ENCODE measurements at places on chromosomes 11 and 22.
A peak's percentile ranks its signal among the peaks of the same experiment; 100 is the strongest.

- DNase-seq, result no peak
Measured at GRCh38 chr11:69470301-69470700, 11.2 kb upstream of the LINC01488 start.

GRCh38 chr11:67117672-67118180 is 1.3 kb upstream of the KDM2A start:
- DNase-seq, result no peak

GRCh38 chr11:94139416-94139815 is 10.8 kb downstream of the PANX1 start:
- DNase-seq, result no peak

- DNase-seq, result peak; percentile 40
Measured at GRCh38 chr11:5624489-5625279, at the start of gene TRIM34. Gene TRIM34 (plus strand): TSS chr11:5625001. CDS start chr11:5632332, 7,331 bp downstream.

DNA sequence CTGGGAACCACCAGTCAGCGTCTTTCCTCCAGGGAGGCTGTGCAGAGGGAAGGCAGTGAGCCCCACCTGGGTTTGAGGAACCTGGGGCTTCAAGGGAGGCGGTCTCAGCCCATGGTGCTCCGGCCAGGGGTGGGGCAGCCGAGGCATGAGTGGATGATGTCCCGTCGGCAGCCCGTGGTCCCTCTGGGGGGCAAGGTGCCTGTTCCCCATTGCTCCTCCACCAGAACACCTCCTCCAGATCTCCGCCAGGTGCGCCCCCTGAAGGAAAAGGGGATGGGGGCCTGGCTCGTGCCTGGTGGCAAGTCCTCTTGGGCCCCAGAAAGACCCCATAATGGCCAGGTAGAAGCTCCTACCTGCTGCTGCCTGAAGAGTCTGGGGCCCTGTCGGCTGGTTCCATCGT is 94.1 kb downstream of the KCNQ1 start:
- no peak for DNase-seq

DNA sequence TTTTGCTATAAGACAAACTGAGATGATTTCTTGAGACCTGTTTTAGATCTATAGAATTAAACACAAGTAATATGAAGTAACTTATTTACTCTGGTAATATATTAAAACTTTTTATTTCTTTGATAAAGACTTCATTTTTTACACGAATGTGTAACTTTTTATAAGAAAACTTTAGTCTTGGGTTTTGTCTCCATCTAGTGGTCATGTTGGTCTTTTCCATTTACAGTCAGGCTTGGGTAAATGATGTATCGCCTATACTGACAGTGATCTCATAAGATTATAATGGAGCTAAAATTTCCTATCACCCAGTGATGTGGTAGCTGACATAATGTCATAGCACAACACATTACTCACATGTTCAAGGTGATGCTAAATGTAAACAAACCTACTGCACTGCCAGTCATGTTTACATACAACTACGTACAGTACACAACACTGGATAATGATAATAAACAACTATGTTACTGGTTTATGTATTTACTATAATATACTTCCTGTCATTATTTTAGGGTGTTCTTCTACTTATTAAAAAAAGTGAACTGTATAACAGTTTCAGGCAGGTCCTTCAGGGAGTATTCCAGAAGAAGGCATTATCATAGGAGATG is 7.5 kb upstream of the C11orf97 start:
- DNase-seq, result peak; percentile 4

GRCh38 chr22:37639771-37640590 is 512 bp downstream of the SH3BP1 start:
- DNase-seq, result peak; percentile 33

DNA sequence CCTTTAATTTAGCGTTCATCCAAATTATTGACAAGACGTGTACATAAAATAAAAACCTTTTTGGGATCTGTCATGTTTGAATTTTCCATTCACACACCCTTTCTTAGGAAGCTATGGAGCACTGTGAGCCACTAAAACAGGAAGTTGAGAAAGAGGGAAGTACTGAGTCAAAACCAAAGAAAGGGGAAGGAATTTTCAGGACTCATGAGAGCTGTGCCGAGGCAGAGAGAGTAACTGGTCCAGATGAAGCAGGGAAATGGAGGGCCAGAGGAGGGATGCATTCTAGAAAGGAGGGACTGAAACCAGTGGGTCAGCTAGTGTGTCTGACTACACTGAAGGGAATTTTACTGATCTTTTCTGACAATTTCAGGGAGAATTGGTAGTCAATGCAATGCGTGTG is 24.9 kb downstream of the APLP2 start:
- peak; percentile 94 for DNase-seq

GRCh38 chr11:35042224-35042623 is 96.7 kb upstream of the CD44 start:
- no peak for DNase-seq

DNA sequence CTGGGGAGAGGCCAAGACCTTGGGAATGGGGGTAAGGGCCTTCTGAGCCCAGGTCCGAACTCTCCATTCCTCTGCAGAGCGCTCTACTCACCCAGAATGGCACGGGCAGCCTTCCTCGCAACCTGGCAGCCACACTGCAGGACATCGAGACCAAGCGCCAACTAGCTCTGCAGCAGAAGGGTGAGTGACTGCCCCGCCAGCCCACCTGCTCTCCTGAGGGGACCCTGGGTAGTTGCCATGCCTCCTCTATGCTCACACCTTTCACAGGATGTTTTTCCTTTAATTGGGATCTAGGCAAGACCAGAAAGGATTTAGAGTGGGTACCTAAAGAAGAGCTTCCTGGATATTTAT is 35.5 kb downstream of the TREH start:
- no peak for DNase-seq

- no peak for DNase-seq
Measured at GRCh38 chr11:15977116-15977515, 379.2 kb downstream of the SOX6 start.

- DNase-seq, result peak; percentile 96
Measured at GRCh38 chr11:72100462-72100861, 2.6 kb downstream of the LAMTOR1 start.

DNA sequence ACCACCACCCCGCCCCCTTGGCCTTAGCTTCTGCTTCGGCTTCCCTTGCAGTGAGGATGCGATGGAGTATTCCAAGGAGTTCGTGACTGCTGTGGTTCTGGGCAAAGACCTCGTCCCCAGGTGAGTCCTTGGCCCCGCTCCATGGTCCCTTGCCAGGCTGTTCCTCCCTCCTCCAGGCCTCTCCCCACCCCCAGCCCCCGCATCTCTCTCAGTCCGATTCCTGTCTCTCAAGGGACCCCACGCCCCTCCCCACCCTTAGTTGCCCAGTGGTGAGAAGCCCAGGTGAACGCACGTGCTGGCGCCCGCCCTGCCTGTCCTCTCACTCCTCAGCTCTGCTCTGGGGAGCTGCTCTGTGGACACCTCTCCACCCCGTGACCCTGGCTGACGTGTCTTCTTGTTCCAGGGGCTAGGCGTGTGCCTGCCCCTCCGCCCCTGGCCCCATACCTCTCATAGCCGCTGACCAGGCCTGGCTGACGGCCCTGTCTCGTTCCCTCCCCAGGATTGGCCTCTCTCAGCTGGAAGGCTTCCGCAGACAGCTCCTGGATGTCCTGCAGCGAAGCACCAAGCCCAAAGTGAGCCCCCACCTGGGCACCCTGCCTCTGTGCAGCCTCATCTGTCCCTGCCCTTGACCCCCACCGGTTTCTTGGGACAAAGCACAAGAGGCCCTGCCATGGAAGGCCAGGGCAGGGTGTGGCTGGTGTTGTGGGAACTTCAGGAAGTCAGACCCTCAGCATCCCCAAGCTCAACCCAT is 14.6 kb upstream of the MYRF start:
- no peak for DNase-seq

DNA sequence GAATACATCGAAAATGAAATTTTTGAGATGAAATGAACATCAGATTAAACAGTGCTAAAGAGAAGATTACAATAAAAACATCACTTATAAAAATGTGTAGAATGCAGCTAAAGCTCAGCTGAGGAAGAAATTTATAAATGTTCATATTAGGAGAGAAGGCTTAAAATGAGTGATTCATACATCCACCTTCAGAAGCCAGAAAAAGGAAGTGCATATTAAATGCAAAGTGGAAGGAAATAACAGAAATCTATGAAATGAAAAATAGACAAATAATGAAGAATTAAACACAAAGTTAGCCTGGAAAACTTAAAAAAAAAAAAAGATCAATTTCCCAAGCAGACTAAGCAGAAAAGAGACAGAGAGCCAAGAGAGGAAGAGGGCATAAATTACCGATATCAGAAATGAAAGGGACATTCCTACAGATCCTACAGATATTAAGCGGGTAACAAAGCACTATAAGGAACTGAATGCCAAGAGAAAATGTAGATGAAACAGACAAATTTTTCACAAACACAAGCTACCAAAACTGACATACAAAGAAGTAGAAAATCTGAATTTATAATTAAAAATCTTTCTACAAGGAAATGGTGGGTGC is 7.2 kb upstream of the MOB2 start:
- no peak for DNase-seq

DNA sequence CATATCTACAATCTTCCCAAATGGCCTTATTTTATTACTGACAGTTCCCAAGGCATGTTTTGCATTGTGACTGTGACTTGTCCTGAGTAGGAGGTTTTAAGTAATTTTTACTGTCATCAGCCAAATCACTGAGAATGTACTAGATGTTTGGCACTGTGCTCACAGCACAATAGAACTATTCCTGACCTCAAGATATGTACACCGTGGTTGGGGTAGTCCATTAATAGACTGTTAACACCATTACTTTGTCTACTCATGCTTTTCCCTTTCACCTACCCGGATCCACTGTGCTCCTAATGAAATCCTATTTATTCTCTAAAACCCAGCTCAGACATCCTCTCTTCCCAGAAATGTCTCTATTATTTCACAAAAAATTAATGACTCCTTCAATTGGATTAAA is 168.7 kb upstream of the TENM4 start:
- DNase-seq, result no peak

DNA sequence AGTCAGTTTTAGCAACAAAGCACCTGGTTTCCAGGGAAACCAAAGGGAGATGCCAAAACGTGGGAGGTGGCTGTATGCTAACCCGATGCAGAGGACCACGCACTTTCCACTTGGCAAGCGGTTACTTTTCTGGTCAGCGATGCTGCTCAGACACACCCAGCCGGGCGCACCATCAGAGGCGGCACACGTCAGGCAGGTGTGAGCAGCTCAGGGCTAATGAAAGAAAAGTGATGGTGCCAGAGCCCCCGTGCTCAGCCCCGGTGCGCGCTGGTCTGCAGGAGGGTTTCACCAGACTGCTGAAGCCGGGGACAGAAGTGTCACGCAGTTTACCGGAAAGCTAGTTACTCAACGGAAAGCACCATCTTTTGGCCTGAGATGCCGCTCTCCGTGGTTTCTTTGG is 5.7 kb downstream of the LTO1 start:
- DNase-seq, result no peak

DNA sequence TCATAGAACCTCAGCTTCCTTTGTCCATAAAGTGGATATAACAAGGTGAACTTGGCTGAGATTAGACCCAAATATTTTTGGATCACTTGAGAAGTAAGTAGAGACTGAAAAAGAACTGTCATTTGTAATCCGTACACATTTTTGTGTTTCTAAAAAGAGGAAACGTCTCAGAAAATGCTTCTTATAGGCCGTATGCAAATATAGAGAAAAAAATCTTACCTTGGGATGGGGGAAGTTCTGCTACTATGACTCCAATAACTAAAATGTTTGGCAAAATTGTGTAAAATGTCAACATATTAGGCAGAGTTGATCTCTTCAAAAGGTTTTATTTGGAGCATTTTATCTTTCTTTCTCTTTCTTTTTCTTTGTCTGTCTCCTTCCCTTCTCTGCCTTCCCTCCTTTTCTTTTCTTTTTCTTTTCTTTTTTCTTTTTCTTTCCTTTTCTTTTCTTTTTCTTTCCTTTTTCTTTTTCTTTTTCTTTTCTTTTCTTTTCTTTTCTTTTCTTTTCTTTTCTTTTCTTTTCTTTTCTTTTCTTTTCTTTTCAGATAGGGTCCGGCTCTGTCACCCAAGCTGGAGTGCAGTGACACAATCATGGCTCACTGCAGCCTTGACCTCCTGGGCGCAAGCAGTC is 48.2 kb downstream of the ADM start:
- DNase-seq, result no peak

- no peak for DNase-seq
Measured at GRCh38 chr11:126104420-126104819, 41.8 kb upstream of the CDON start.

DNA sequence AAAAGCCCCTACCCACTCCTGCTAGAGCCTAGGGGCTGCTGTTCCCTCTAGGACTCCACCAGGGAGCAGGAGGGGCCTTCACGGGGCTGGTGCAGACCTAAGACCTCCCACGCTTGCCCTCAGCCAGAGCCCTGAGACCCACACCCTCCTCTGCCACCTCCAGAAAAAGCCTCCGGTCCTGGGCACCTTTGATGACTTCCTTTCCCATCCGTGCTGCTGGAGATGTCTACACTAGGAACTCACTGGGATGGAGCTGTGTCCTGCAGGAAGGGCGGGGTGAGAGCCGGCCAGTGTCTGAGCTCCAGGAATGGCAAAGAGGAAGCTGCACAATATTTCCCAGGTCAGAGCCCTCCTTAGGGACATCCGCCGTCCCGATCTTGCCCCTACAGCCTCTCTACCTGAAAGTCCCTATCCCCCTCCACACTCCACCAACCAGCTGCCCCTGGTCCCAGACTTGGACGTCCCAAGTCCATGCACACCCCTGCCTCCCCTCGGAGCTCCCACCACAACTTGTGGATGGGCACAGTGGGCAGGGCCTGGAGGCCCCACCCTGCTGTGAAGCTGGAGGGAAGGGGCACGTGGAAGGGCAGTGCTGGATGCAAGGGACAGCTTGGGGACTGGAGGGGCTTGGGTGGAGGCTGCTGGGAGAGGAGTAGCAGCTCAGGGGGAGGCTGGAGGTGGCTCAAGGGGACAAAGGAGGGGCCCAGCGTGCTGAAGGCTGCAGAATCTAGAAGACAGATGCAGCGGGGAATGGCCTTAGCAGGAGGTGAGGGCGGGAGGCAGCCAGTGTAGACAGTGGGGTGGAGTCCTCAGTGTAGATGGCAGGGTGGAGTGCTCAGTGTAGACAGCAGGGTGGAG is 13.5 kb upstream of the LRP5 start:
- DNase-seq, result no peak

- DNase-seq, result no peak
Measured at GRCh38 chr11:110031171-110031570, 62.0 kb upstream of the ZC3H12C start.

GRCh38 chr11:105297463-105297862 is 157.9 kb upstream of the CARD18 start:
- DNase-seq, result no peak
